Activated CD4-positive, alpha-beta T cell treated with anti-CD3 and anti-CD28 coated beads for 1 hour (primary cell): ENCODE measurements at places on chromosomes 11 and 22.

- no peak for DNase-seq
Measured at GRCh38 chr11:103528596-103528995, 419.4 kb downstream of the DYNC2H1 start.

DNA sequence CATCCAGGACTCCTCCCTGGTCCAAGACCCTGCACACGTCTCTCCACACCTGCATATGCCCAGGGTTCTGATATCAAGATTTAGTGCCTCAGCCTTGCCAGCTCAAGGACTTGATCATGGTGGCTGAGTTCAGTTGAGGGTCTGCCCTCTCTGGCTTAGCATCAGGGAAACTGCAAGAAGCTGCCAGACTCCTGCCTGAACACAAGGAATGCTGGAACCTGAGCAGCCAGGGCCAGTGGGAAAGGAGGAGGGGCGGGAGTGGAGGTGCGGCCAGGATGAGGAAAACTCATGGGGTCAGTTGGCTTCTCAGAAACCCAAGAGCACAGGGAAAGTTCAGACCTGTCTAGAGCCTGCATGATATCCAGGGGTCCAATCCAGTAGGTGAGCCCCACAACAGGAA lies 546.1 kb downstream of the BUD13 start:
- no peak for DNase-seq

- no peak for DNase-seq
Measured at GRCh38 chr11:104830080-104830479, 68.2 kb downstream of the CASP12 start.

- DNase-seq = no peak
Measured at GRCh38 chr11:45097721-45098493, 48.5 kb upstream of the PRDM11 start.

- no peak for DNase-seq
Measured at GRCh38 chr22:25569361-25569760, 4.9 kb downstream of the GRK3 start.

GRCh38 chr11:3123305-3123704 lies 41.8 kb downstream of the OSBPL5 start:
- DNase-seq = no peak

DNA sequence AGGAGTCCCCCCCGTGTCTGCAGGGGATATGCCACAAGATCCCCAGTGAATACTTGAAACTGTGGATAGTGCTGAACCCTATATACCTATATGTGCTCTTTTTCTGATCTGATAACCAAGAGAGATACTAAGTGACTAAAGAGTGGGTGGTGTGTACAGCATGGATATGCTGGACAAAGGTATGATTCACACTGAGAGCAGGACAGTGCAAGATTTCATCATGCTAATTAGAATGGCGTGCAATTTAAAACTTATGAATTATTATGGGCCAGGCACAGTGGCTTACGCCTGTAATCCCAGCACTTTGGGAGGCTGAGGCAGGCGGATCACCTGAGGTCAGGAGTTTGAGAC lies 90.2 kb upstream of the ALKBH3 start:
- DNase-seq = no peak

DNA sequence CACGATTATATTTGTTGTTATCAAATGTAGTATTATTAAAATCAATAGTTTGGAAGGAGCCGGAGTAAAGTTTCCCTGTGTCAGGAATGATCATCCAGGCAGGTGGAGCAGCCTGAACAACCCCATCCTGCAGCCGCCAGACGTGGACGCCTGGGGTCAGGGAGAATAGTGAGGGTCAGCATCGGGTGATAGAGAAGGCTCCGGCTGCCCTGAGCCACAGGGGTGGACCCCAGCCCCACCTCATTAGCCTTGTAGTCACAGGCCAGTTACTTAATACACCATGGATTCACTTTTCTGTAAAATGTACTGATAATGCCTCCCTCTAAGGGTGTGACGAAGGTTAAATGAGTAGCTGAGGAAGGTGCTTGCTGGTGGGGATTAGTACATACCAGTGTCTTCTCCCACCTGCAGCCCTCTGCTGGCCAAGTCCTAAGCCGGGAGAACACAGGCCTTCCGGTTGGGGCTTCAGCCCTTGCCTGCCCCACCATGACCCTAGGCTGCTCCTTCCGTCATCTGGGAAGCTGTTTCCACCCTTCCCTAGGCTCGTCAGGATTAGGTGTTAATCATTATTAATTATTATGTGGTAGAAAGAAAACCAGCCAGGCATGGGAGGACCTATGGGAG lies 14.9 kb downstream of the TMEM121B start:
- no peak for DNase-seq

DNA sequence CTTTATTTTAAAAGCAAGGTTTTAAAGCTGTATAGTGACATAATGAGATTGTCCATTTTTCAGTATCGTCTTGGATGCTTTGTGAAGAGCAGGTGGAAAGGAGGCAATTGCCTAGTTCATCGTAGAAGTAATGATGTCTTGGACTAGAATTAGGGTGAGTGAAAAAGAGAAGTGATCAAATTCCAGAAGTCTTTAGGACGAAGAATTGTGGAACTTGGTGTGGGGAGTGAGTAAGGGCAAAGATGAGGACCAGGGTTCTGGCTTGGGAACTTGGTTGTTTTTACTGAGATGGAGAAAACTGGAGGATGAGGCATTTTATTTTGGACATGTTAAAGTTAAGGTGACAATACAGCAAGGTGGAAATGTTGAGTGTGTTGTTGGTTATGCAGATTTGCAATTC lies 1.2 kb downstream of the ILK start:
- no peak for DNase-seq

- DNase-seq = no peak
Measured at GRCh38 chr22:25845985-25846745, 104.2 kb downstream of the MYO18B start.

- no peak for DNase-seq
Measured at GRCh38 chr11:66373265-66373664, 1.7 kb upstream of the SLC29A2 start.

DNA sequence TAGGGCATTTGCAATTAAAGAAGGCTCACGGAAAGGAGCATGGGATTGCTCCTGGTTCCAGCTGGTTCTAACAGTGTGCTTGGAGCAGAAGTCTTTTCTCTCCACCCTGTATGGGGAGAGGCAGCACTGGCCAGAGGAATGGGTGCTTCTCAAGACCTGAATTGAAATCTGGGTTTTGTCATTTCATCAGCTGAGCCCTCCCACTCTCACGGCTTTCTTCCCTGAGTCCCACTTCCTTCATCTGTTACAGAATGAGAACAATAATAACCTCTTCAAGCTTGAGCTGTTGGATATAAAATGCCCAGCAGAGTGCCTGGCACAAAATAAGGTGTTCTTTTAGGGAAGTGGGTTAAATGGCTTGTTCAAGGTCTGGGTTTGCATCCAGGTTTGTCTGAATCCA lies 17.2 kb downstream of the CNTF start:
- DNase-seq = no peak

DNA sequence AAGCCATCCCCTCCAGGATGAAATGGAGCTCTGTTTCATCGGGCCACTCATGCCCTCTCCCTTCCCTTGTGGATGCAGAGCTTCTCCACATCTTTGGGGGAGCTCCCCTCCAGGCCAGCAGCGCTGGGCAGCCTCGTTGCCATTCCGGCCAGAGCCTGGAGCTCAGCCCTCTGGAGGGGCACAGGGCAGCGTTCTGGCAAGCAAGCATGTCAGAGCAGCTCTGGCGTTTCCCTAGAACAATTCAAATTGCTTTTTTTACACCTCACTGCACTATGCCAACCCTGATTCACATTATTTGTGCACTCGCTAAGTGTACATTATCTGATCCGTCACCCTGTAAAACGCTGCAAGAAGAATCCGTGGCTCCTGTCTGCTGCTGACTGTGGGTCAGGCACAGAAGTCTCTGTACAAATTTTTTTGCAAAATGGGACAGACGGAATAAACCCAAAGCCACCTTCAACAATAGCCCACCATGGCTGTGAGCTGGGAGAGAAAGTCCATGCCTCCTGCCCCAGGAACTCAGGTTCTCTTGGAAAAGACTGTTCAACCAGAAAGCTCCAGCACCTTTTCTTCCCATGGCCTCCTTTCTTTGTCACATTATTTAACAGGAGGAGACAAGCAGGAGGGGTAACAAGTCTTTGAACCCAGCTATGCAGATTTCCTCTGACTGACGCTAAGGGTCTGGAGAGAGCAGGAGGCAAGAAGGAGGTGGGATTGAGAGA lies 139.5 kb upstream of the CADM1 start:
- no peak for DNase-seq

DNA sequence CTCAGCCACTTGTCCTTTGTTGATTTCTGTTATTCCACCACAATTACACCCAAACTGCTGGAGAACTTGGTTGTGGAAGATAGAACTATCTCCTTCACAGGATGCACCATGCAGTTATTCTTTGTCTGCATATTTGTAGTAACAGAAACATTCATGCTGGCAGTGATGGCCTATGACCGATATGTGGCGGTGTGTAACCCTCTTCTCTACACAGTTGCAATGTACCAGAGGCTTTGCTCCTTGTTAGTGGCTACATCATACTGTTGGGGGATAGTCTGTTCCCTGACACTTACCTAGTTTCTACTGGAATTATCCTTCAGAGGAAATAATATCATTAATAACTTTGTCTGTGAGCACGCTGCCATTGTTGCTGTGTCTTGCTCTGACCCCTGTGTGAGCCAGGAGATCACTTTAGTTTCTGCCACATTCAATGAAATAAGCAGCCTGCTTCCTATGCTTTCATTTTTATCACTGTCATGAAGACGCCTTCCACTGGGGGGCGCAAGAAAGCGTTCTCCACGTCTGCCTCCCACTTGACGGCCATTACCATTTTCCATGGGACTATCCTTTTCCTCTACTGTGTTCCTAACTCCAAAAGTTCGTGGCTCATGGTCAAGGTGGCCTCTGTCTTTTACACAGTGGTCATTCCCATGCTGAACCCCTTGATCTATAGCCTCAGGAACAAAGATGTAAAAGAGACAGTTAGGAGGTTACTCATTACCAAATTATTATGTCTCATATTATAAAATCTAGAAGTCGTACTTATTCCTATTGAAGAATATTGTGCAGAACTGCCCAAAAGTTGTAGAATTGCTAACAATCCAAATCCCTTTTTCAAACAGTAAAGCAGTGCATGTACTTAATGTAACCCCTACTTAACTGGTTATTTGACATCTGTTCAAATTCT lies 53.2 kb downstream of the OR4C6 start:
- no peak for DNase-seq

DNA sequence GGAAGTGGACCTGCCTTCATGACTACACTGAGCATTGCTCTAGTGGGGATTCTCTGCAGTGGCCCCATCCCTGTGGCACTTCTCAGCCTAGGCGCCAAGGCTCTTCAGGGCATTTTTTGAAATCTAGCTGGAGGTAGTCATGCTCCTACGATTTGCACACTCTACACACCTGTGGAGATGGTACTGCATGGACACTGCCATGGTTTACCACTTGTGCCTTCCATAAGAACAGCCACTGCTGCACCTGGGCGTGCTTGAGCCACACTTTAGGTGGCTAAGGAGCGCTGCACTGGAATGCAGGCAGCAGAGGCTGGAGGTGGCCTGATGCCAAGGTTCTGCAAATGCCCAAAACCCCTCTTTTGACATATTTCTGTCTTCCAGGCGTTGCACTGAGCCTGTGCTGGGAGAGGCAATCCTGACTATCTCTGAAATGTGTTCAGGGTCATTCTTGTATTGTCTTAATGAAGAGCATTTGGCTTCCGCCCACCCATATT lies 24.3 kb downstream of the IZUMO1R start:
- no peak for DNase-seq

- DNase-seq = no peak
Measured at GRCh38 chr11:13091373-13091772, 82.3 kb downstream of the RASSF10 start.

GRCh38 chr22:20316217-20316843 lies 3.5 kb downstream of the DGCR6L start:
- no peak for DNase-seq

- DNase-seq = no peak
Measured at GRCh38 chr11:107567739-107568335, 2.3 kb upstream of the ALKBH8 start.

DNA sequence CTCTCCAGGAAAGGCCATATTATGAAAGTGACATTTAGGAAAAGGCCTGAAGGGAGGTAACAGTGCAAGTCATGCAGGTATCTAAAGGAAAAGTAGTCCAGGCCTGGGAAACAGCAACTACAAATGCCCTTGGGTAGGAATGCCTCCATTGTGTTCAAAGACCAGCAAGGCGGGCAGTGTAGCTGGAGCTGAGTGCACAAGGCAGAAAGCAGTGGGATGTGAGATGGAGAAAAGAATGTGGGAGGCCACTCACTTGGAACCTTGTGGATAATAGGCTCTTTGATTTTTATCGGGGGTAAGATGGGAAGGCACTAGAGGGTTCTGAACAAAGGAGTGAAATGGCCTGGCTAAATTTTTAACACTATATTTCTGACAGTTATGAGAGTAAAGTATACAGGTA lies 188.6 kb downstream of the PGR start:
- no peak for DNase-seq

DNA sequence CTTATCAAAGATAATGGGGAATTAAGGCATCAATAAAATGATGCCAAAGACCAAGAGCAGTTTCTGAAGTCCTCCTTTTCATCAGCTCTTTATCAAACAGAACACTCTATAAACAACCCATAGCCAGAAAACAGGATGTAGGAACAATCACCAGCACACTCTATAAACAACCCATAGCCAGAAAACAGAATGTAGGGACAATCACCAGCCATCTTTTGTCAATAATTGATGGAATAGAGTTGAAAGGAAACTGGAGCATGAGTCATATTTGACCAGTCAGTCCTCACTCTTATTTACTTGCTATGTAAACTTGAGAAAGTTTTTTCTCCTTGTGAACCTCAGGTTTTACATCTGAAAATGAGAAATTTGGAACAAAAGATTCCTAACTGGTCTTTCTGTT lies 10.0 kb downstream of the MS4A2 start:
- DNase-seq = no peak

GRCh38 chr22:19086417-19086816 lies 35.8 kb downstream of the DGCR2 start:
- DNase-seq = no peak

DNA sequence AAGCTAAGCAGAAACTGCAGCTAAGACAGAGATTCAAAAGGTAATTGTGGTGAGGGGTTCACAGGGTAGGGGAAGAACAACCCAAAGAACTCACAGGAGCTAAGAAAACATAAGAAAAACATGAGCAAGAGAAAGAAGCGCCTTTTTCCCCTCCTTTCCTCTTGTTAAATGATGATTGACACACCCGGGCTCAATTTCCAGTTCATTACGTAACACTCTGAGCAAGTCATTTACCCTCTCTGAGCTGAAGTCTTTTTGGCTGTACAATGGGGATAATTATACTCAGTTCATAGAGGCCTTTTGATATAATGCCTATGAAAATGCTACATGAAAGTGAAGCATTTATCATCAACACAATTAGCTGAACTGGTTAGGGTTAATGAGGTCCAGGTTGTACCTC lies 17.2 kb downstream of the LRP4 start:
- no peak for DNase-seq
